ENCODE measurements at places on chromosomes 3 and 15. TPM values are rescaled to one million over a fixed set of nuclear protein-coding genes. Genes with fewer than 3 reads are reported as not detected.

The GPR87 gene
- 0.22 TPM for total RNA-seq

The ASB14 gene
- not detected for total RNA-seq

The IL5RA gene
- not detected for total RNA-seq

The ADPRH gene
- total RNA-seq: 1.4 TPM

The SEMA5B gene
- total RNA-seq: not detected

The CD200R1 gene
- 8.8 TPM for total RNA-seq

The PLSCR5 gene
- total RNA-seq: not detected

The CLEC3B gene
- total RNA-seq: 0.37 TPM

The GABRR3 gene
- total RNA-seq: not detected

The GOLGA8Q gene
- total RNA-seq: 1.6 TPM

The FANCD2OS gene
- not detected for total RNA-seq

The SLC2A2 gene
- not detected for total RNA-seq

The GOLGA8O gene
- total RNA-seq: 7.2 TPM

The NUP210 gene
- total RNA-seq: 204 TPM

The C15orf62 gene
- 1.0 TPM for total RNA-seq

The GRM7 gene
- not detected for total RNA-seq

The RAB6B gene
- not detected for total RNA-seq

The KNG1 gene
- not detected for total RNA-seq

The TM4SF18 gene
- not detected for total RNA-seq

The DPH6 gene
- 13.9 TPM for total RNA-seq

The HAPLN3 gene
- 75.4 TPM for total RNA-seq

The C3orf20 gene
- 0.10 TPM for total RNA-seq

The TRH gene
- not detected for total RNA-seq

The PLSCR2 gene
- 0.35 TPM for total RNA-seq

The CTXN2 gene
- not detected for total RNA-seq

The OXTR gene
- 0.82 TPM for total RNA-seq

The REC114 gene
- not detected for total RNA-seq

The CIP2A gene
- 62.4 TPM for total RNA-seq

The ITGA11 gene
- total RNA-seq: 1.0 TPM

The STAB1 gene
- total RNA-seq: 0.02 TPM

The SLC12A1 gene
- not detected for total RNA-seq

The NPTN gene
- total RNA-seq: 41.4 TPM

The GOLGA6L10 gene
- total RNA-seq: 0.97 TPM

The RSRC1 gene
- 46.1 TPM for total RNA-seq

The RTP4 gene
- 18.9 TPM for total RNA-seq

The TMCO5A gene
- total RNA-seq: not detected

The NOX5 gene
- total RNA-seq: not detected

The FAM81A gene
- 0.73 TPM for total RNA-seq

The HYAL1 gene
- total RNA-seq: 0.07 TPM

The TLR9 gene
- total RNA-seq: 0.65 TPM

The PCYT1A gene
- 69.5 TPM for total RNA-seq

The MKRN3 gene
- 3.4 TPM for total RNA-seq

The SCG5 gene
- 2.5 TPM for total RNA-seq

The PLS1 gene
- 2.6 TPM for total RNA-seq

The AHSG gene
- not detected for total RNA-seq

The RPL29 gene
- total RNA-seq: 1,425 TPM

The SOX2 gene
- not detected for total RNA-seq

The TMC3 gene
- not detected for total RNA-seq

The FGF7 gene
- not detected for total RNA-seq

The IQCH gene
- 0.77 TPM for total RNA-seq

The IQSEC1 gene
- total RNA-seq: 58.2 TPM

The TMEM43 gene
- 42.0 TPM for total RNA-seq

The ADGRG7 gene
- not detected for total RNA-seq

The GOLGA6L9 gene
- 1.3 TPM for total RNA-seq

The LRRC31 gene
- not detected for total RNA-seq

The CACNA2D2 gene
- total RNA-seq: 0.62 TPM

The KCNAB1 gene
- total RNA-seq: not detected

The IL12A gene
- not detected for total RNA-seq

The MST1R gene
- total RNA-seq: 4.1 TPM
